Stimulated activated CD8-positive, alpha-beta memory T cell treated with anti-CD3 and anti-CD28 coated beads, Interleukin-4, amount 100 ng/mL, for 24 hours (primary cell): ENCODE measurements at places on chromosomes 7 and 10.

DNA sequence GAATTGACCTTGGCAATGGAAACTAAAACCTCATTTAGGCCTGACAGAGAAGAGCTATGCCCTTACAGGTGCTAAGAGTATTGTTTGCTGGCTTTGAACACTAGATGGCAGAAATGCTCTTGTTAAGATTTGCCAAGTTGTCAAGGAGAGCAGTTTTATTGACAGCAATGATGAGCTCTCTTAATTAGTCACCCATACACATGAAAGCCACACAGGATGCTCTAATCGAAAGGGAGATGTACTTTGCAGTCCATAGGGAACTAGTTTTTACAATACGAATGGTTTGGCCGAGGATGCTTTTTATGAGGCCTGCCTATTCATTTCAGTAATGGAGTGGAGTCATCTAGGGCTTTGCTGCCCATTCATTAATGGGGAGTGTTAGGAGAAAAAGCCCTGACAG, 45.4 kb upstream of the MBL2 start:
- DNase-seq: no peak

DNA sequence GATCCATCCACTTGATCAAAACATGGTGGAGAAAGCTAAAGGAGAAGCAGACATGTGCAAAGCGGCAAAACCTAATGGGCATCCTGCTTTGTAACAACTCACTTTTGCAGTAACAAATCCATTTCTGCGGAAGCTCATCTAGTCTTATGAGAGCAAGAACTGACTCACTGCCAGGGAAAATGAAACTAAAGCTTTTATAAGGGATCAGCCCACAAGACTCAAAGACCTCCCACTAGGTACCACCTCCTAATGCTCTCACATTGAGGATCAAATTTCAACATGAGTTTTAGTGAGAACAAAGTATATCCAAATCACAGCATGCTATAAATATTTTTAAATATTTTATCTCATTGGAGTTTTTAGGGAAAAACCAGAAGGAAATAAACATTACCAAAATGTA, 120.1 kb upstream of the GNAI1 start:
- DNase-seq: no peak

GRCh38 chr7:14207138-14207537, 217.7 kb upstream of the ETV1 start:
- DNase-seq: no peak

DNA sequence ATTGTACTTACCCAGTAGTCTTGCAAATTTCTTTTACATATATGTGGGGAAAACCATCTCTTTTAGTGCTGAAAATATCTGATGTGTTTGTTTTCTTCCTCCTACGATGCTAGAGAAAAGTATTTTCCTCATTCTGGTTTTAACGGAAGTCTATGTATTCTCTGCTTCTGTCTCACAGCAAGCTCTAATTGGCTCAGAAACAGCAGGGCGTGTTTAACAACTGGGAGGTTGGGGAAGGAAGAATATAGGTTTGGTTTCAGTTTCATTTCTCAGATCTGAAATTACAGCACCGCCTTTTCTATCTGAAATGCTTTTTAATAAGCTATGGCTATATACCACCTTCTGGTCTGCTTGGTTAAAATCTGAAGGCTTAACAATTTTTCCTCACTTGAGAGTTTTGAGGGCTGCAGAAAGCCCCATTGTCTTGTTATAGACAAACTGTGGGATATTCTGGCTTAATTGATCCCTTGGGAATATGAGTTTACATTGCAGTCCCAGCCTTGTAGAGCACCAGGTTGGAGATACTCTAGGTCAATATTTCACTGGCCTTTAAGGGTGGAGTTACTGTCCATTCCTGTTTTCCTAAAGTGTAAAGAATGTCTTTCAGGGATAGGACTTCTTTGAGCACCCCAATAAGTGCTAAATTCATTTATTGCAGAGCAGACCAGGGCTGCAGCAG, at the start of gene SAMD9:
TSS of gene SAMD9 (minus strand) at position 128 of the 679 bp plus-strand sequence. CDS start 11,882 bp downstream, outside the sequence.
- no peak for DNase-seq

- no peak for DNase-seq
These were observed 85.1 kb downstream of the PAXIP1 start for GRCh38 chr7:154917808-154918160.

GRCh38 chr7:106731646-106732444, 70.9 kb upstream of the CCDC71L start:
- no peak for DNase-seq

- DNase-seq: peak; percentile 40
These were observed 29.8 kb downstream of the RSU1 start for GRCh38 chr10:16787361-16787791.

DNA sequence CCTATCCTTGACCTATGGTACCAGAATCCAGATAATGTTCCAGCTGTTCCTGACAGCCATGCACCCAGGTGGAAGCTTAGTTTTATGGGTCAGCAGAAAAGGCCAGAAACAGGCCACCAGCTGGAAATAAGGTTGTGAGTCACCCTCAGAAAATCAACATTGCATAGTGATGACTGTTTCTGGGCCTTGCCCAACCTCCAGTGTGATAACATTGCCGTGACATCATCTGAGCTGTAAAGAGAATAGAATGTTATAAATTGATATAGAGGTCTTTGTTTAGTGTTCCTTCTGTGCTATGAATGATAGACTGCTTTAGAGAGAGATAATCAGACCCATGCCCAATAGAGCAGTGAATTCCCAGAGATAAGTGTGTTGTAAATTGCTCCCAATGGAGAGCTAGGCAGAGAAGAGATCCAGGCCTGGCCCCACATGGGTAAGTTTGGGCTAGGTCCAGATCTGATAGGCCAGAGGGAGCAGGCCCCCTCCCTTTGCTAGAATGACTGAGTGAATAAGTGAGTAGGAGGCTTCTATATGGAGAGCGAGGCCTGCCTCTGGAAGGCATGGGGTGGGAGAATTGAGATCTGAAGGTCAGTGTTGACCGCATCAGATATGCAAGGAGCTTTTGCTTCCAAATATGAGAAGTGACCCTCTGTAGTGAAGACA, 14.2 kb upstream of the HPS1 start:
- no peak for DNase-seq

DNA sequence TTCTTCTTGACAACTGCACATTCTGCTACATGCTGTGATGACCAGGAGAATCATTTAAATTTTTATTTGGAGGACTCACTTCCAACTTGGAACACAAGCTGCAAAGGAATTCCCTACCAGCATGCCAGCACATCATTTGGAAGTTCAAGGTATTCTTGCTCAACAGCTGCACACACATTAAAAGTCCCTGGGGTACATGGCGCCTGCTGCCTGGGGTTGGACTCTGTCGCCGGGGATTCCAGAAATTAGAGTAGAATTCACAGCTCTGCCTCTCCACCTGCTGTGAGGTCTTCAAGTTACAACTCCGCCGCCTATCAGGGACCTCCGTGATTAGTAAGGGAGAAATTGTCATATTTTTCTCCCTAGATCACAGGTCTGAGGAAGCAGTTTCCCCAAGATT, 1.1 kb downstream of the ZNF32 start:
- no peak for DNase-seq

DNA sequence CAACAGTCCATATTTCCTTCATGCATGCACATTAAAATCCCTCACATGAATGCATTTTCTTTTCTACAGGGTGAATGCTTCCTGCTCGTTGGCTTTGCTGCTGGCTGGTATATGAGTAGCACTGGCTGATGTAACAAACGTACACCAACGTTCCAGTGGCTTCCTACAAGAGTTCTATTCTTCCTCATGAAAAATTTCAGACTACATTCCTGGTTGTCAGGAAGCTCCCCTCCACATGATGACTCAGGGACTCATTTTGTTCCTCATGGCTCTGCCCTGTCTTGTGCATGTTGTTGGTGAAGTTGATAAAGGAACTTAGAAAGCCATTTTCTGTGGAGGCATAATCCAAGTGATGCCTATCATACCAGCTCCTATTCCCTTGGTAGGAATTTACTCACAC, 470.7 kb upstream of the KLF6 start:
- no peak for DNase-seq
